ENCODE measurements at places on chromosomes 16 and 17.

- DNase-seq: no peak
Observed at GRCh38 chr17:39633570-39634183, 3.3 kb upstream of the STARD3 start.

- DNase-seq: no peak
Observed at GRCh38 chr17:49114703-49115102, 17.9 kb upstream of the B4GALNT2 start.

GRCh38 chr16:11698271-11698689 lies 30.0 kb downstream of the SNN start:
- peak; percentile 17 for DNase-seq

DNA sequence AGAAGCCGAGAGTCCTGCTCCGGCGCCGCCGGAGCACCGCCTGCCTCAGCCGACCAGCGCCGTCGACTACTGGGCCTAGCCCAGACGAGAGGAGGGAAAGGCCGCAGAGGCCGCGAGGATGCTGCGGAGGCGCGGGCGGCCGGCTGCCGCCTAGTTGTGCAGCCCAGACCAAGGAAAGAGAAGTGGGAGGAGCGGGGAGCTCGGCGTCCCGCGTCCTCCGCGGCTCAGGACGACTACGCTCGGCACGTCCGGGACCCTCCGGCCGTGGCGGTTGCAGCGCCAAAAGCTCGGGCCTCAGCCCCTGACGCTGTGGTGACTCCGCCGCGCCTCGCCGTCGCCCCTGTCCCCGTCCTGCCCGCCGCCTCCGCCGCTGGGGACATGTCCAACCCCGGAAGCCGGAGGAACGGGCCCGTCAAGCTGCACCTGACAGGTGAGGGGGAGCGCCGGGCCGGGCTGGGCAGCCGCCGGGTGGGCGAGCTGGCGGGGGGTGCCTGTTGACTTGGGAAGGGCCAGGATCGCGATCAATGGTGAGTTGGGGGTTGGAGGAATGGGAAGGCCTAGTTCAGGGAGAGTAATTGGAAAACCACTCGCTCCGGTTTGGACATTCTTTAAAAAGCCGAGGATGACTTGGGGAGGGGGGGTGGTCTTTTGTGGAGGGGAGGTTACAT lies 37.7 kb downstream of the RNF135 start:
- DNase-seq: peak; percentile 45

DNA sequence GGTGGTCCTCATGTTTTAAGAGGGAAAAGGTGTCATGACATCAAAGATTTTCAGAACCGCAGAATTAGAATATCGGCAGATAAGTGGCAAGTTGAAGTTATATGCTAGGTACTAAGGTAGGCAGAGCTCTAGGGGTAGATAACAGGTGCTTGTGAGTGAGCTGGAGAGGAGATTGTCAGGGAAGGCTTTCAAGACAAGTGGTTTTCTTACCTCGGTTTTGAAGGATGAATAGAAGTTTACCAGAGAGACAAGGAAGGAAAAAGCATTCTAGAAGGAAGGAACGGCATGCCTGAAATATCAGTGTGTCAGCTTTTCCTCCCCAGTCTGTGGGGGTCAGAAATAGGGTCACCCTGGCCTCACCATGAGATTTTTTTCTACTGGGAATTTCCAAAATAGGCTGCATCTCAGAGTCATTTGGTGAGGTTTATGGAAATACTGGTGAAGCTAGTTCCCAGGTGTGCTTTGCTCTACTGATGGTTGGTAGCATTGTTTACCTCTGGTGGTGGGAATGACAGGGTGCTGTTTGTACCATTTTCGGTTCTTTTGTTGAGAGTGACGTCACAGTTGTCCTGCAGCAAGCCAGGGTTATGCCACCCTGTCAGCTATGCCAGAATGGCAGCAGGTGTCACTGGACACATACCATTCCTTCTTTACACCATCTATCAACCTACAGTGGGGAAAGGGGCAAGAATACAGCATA lies 112.5 kb downstream of the MSI2 start:
- DNase-seq: no peak

- DNase-seq: peak; percentile 92
Observed at GRCh38 chr17:43469145-43469544, 14.6 kb upstream of the DHX8 start.

DNA sequence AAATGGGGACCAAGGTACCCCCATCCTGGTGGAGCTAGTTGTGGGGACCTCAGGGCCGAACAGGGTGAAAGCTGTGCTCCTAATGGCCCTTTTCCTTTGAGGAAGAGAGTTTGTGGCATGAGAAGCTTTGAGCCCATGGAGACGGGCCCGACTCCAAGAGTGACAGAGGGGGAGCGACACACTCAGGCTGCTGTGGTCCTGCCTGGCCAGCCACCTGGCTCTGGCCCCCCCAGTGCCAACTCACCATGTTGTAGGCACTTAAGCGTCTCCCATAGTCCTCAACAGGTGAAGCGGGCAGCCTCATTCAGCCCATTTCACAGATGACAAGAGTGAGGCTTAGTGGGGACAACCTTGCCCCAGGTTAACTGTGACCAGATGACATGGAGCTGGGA lies 1.6 kb downstream of the IL21R start:
- no peak for DNase-seq

DNA sequence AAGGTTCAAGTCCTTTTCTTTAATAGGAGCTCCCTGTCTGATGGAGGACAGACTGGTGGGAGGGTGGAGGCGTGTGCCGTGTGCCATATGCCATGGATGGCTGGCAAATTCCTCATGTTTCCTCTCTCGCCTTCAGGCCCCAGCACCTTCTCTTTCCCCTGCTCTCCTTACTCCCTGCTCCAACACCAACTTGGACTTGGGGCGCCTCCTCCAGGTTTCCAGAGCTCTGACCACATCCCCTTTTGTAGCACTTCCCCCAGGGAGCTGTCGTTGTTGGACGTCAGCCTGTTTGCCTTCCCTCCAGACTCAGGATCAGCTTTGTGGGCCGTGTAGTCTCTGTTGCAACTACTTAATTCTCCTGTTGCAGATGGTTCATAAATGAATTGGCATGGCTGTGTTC lies 30.7 kb downstream of the TMC7 start:
- DNase-seq: no peak

Data from IMR-90 (cell line).